ENCODE measurements at places on chromosomes 7 and 10. TPM values are rescaled to one million over a fixed set of nuclear protein-coding genes. Genes with fewer than 3 reads are reported as not detected.

DNA sequence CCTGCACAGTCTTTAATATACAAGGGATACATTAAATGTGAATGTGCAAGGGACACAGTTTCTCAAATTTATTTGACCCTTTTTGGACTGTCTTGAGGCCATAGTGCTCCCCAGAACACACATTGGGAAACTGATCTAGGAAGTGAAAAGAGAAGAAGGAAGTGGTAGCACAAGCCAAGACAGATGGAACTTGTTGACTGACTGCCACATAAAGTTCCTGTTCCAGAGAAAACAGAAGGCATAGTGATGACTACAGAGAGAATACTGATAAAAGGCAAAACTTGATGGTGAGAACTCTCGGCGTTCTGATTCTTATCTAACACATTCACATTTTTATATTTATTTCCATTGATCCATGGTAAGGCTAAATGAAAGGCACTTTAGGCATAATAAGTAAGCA lies 1216.4 kb downstream of the CNTNAP2 start:
- H3K27ac ChIP-seq = no peak overlapping the region
- no peaks in the 10 kb centered on the region for H3K27me3 ChIP-seq
- H3K4me3 ChIP-seq = no peak overlapping the region
- no peak for DNase-seq
- no peaks in the 10 kb centered on the region for H3K4me1 ChIP-seq

DNA sequence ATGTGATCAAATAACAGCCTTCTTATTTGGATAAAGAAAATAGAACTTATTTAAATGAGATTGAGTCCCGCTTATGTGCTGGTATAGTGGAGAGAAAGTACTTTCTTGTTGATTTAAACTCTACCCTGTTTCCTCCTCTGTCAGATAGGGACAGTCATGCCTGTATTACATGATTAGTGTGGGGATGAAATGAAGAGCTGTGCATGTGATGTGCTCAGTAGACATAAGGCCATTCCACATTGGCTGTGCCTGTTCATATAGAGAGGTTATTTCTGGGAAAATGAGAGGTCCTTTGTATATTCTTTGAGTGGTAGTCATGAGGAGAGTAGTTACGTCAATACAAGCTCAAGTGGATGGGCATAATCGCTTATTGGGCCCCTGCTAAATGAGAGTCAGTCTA lies 5.7 kb downstream of the MTURN start:
- no peaks in the 10 kb centered on the region for H3K27me3 ChIP-seq
- H3K4me3 ChIP-seq = no peak overlapping the region
- H3K4me1 ChIP-seq = peaks cover 26% of the 10 kb centered on the region
- DNase-seq = no peak
- no peaks in the 10 kb centered on the region for H3K36me3 ChIP-seq

DNA sequence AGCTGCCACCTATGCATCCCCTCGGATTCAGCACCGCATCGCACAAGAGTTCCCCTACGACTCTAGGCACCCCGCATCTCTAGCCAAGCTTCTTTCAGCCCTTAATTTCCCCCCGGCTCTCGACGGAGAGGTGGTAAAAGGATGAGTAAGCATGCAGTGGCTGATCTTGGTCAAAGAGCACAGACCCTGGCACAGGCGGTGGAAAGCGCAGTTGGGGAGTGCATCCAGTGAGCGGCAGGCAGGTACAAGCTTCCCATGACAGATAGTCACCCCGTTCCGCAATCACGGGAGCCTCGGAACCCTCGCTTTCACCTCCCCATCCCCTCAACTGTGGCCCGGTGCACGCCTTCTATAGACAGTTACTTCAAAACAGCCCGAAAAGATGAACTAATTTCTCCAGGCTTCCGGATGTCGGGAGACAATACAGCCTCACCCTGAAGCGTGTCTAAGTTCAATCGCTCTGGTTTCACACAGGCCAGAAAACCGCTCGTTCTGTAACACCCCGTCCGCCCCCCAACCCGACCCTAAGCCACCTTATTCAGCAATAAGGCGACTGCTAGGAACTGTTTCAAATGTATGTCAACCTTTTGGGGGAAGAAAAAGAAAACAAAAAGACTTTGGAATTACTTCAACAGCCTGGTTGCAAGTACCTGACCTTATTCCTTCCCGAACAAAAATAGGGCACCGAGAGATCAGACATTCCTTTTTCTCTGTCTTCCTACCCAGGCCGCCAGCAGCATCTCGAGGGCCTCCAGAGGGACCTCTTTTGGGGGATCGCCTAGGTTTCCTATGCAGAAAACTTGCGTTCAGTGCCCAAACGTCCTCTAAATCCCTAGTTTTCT lies 1.4 kb downstream of the RHEB start:
- peak; percentile 73 for DNase-seq
- H3K27ac ChIP-seq = peak overlapping the region; percentile 96
- peak overlapping the region; percentile 84 for H3K4me3 ChIP-seq
- H3K27me3 ChIP-seq = no peaks in the 10 kb centered on the region
- H3K36me3 ChIP-seq = no peaks in the 10 kb centered on the region
- H3K4me1 ChIP-seq = peaks cover 10% of the 10 kb centered on the region

- H3K27me3 ChIP-seq = no peaks in the 10 kb centered on the region
- no peak overlapping the region for H3K27ac ChIP-seq
- DNase-seq = no peak
- H3K36me3 ChIP-seq = no peaks in the 10 kb centered on the region
- no peaks in the 10 kb centered on the region for H3K4me1 ChIP-seq
- H3K4me3 ChIP-seq = no peak overlapping the region
Measured at GRCh38 chr7:701086-701671, 25.3 kb upstream of the DNAAF5 start.

- no peak overlapping the region for H3K4me3 ChIP-seq
- H3K27ac ChIP-seq = no peak overlapping the region
- no peaks in the 10 kb centered on the region for H3K27me3 ChIP-seq
- no peaks in the 10 kb centered on the region for H3K4me1 ChIP-seq
- no peak for DNase-seq
Measured at GRCh38 chr7:148391591-148391990, 199.0 kb upstream of the C7orf33 start.

The TEX36 gene
- not detected for total RNA-seq
